ENCODE measurements at places on chromosomes 7 and 10.

DNA sequence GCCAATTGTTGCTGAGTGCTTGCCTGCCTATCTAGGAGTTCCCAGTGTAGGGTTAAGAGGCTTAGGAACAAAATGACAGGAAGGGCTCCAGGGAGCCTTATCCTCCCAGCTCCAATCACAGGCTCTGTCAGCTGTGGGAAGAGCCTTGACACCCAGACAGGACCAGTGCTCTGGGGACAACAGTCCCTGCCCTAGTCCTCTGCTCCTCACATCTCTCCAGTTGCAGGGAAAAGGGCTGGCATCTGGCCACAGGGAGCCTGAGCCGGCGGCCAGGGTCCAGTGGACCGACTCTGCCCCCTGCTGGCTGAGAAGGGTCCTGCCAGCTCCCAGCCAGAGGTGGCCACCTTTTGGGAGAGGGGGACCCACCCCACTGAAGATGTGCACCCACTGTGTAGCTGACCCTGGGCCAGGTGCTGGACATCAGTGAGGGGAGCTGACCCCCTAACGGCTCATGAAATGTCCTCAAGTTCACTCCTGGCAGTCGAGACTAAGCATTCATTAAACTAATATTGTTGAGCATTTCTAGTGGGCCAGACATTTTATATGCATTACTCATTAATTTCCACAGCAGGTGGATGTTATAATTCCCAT lies 17.6 kb downstream of the DNAJB12 start:
- H3K27ac ChIP-seq: peak overlapping the region; percentile 78
- no peaks in the 10 kb centered on the region for H3K27me3 ChIP-seq
- peaks cover 81% of the 10 kb centered on the region for H3K36me3 ChIP-seq
- peaks cover 52% of the 10 kb centered on the region for H3K4me1 ChIP-seq

- H3K27ac ChIP-seq: no peak overlapping the region
- H3K4me3 ChIP-seq: no peak overlapping the region
- DNase-seq: no peak
- no peaks in the 10 kb centered on the region for H3K4me1 ChIP-seq
- no peaks in the 10 kb centered on the region for H3K36me3 ChIP-seq
Measured at GRCh38 chr10:37146443-37146842, 21.0 kb downstream of the ANKRD30A start.

DNA sequence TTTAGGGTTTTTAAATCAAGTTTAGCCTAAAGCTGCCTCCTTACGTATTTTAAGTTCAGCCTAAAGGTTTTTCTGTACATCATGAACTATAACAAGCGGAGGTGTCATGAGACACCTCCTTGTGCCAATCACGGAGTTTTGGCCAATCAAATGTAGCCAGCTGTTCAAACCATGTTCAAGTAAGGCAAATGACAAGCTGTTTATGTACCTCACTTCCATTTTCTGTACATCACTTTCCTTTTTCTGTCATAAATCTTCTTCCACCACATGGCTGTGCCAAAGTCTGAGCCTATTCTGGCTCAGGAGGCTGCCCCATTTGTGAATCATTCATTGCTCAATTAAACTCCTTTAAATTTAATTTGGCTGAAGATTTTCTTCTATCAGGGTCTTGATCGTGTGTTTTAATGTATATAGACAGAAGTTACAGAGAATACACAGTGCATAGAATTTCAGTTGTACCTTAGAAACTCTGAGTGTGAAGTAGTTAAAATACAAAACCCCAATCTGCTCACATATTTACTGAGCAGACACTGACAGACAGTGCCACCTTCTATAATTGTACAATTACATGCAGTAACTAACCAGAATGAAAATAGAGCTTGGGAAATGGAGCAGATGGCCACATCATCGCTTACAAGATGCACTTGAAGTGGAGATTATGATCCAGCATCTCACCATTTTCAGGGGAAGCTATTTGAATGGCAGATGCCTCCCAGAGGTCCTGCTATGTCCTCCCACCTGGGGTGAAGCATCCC lies 76.9 kb upstream of the LANCL2 start:
- DNase-seq: no peak
- peaks cover 3% of the 10 kb centered on the region for H3K27me3 ChIP-seq
- H3K36me3 ChIP-seq: no peaks in the 10 kb centered on the region
- H3K4me3 ChIP-seq: no peak overlapping the region

GRCh38 chr7:129332254-129333035 lies 101.8 kb upstream of the STRIP2 start:
- H3K4me3 ChIP-seq: no peak overlapping the region
- no peaks in the 10 kb centered on the region for H3K4me1 ChIP-seq
- no peak overlapping the region for H3K27ac ChIP-seq
- H3K27me3 ChIP-seq: no peaks in the 10 kb centered on the region
- H3K36me3 ChIP-seq: no peaks in the 10 kb centered on the region

GRCh38 chr7:12738665-12739064 lies 51.2 kb downstream of the ARL4A start:
- H3K36me3 ChIP-seq: no peaks in the 10 kb centered on the region
- no peaks in the 10 kb centered on the region for H3K4me1 ChIP-seq
- no peak overlapping the region for H3K4me3 ChIP-seq
- no peaks in the 10 kb centered on the region for H3K27me3 ChIP-seq
